ENCODE measurements at places on chromosomes 1 and 21.
A peak's percentile ranks its signal among the peaks of the same experiment; 100 is the strongest.

DNA sequence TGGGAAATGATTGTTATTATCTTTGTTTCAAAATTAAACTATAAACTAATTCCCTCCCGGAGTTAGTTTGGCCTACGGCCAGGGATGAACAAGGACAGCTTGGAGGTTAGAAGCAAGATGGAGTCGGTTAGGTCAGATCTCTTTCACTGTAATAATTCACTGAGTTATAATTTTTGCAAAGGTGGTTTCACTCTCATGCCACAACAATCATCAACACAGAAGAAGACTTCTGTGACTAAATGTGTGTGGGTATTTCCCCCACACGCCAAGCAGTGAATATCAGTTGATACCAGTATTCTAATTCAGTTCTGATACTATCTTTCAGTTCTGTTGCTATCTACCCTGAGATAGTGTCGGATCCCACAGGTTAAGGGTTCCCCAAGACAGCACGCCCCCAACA is 215.1 kb downstream of the S1PR1 start:
- peak; percentile 19 for DNase-seq

- no peak for DNase-seq
These were observed 393.9 kb upstream of the DEPDC1 start for GRCh38 chr1:68890736-68891135.

DNA sequence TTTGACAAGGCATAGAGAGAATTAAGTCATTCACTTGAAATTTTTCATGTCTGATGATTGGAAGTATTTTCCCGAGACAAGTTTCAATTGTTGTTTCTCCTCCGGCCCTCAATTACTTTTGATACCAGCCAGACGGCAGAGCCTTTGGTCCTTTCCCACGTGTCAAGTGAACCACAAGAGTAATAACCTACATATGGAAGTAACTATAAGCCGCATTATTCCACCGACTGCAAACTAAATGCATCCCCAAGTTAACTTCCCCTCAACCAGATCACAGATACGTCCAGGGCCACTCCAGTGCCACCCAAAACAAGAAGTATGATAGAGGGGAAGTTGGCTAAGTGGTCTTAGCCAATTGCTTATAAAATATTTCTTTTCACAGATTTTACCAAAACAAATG is 20.2 kb downstream of the COLGALT2 start:
- no peak for DNase-seq

DNA sequence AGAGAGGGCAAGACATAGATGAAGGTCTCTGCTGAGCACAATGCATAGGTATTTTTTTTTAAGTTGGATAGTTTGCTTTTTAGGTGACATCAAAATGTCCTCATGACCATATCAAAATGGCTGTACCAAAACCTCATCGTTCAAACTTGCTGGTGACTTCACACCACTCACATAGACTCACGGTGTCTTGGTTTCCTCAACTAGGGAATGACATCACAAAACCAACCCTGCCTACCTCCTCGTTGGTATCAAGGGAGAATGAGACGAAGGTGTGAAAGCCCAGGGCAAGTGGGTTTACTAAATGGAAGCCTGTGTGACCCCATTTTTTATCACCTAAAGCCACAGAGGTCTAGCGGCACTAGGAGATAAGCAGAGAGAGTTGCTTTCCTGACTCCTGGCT is 1.6 kb downstream of the PIGR start:
- DNase-seq = no peak

- no peak for DNase-seq
These were observed 19.0 kb downstream of the RCC2 start for GRCh38 chr1:17420391-17420918.

DNA sequence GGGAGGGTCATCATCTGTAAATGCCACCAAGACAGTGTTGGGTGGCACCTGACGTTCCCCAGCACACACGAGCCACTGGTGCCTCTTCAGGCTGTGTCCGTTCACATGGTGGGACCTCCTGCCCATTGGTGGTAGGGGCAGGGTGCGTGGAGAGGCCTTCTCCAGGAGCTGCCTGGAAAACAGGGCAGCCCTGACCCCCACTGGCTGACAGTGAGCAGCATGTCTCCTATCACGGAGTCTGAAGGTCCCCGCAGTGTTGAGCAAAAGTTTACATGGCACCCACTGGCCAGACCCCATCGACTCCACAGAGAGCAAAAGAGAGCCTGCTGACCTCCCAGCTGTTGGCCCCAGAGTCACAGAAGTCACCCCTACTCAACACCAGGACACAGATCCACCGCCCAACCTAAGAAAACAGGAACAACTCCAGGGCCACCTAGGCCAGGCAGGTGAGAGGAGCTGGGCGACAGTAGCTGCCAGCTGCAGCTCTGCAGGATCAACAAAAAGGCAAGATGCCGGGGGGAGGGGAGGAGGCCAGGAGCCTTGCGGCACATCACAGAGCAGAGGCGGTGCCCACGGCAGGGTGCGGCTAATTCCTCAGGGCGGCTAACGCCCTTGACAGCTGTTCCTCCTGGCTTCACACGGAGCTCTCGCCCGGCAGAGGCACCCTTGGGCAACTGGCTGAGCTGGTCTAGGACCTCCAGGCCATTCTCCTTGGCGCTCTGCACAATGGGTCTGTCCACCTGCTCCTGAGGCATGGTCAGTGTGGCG is 14.4 kb upstream of the IFI6 start:
- DNase-seq = no peak

GRCh38 chr1:64161357-64161941 is 42.0 kb upstream of the UBE2U start:
- no peak for DNase-seq

- no peak for DNase-seq
These were observed 170.6 kb upstream of the PROX1 start for GRCh38 chr1:213817156-213817555.

GRCh38 chr1:190963321-190963720 is 485.7 kb upstream of the BRINP3 start:
- no peak for DNase-seq

GRCh38 chr1:207397525-207397926 is 56.6 kb upstream of the CR2 start:
- no peak for DNase-seq

GRCh38 chr1:241323514-241324195 is 33.4 kb downstream of the RGS7 start:
- no peak for DNase-seq

- DNase-seq = no peak
These were observed 33.3 kb downstream of the PTPRF start for GRCh38 chr1:43563876-43564539.

DNA sequence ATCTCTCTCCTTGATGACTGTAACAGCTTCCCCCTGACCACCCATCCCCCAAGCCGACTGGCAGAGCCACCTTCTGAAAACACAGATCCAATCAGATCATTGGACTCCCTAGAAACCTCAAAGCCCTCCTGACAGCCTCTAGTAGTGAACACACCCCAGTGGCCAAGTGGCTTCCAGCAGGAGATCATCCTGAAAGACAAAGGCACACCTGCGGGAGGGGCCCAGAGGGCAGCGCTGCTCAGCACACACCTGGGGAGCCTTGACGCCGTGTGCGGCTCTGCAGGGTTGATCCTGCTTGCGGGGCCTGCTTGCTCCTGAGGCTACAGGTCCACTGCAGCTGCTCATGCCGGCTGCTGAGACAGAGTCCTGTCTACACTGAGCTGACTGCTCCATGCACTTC is 41.5 kb downstream of the SLC66A1 start:
- DNase-seq = no peak

DNA sequence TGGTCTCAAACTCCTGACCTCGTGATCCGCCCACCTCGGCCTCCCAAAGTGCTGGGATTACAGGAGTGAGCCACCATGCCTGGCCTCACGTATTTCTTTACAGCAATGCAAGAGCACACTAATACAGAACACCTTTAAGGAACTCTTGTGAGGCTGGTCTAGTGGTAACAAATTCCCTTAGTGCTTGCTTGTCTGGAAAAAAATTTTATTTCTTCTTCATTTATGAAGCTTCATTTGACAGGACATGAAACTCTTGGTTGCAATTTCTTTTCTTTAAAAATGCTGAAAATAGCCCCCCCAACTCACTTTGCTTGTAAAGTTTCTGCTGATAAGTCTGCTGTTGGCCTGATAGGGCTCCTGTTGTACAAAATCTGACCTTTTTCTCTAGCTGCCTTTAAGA is 248.8 kb downstream of the SMYD3 start:
- DNase-seq = no peak

GRCh38 chr1:53807916-53808315 is 30.2 kb downstream of the NDC1 start:
- no peak for DNase-seq

DNA sequence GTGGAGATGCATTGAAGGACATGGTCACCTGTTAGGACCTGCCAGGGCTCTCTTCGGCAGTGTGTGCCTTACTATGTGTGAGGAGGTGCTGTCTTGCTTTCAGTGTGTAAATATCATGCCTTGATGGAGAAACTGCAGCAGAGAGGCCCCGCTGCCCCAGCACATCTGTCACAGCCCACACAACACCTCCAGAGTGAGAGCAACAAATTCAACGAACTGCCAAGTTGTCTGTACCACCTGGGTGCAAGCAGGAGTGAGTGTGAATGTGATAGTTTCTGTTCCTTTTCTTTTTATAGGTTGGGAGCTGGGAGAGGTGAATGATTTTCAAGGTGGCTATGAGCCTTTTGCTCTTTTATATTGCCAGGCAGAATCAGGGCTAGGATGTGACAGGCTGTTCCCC is 114.6 kb upstream of the KIAA0040 start:
- DNase-seq = no peak

- no peak for DNase-seq
These were observed 32.2 kb upstream of the FCRL3 start for GRCh38 chr1:157732755-157733154.

DNA sequence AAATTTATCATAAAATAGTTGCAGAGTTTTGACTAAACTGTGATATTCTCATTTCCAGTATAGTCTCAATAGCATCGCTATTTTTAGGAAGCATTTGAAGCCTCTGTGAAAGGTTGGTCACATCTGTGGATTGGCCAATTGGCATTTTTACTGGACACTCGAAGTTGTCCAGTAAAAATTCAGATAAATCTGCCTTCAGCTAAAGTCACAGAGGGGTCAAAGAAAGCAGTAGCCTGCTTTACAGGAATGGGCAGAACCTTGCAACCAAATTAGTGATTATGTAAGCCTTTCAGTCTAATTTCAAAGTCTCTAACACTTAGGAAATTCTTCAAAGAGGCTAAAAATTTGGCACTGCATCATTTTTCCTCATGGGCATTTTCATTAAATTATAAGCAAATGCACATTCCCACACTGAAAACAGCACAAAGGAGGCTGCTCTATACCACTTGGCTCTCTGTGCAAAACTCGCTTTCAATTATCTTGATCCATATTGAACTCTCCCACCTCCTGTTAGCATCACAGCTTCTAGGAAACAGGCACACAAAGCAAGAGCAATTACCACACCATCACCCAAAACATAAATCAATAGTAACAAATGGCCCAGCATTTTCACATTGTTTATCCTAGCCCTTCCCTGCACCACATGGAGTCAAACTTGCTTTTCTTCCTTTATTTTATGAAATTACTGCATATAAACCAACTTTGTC is 318.5 kb upstream of the DUSP10 start:
- no peak for DNase-seq

GRCh38 chr1:53395671-53396215 is 63.5 kb upstream of the DMRTB1 start:
- no peak for DNase-seq

GRCh38 chr21:23951251-23951650 is 1656.0 kb downstream of the MRPL39 start:
- no peak for DNase-seq

- no peak for DNase-seq
These were observed 94.7 kb upstream of the NRIP1 start for GRCh38 chr21:15159382-15160020.

- DNase-seq = no peak
These were observed 4.1 kb downstream of the KRTAP13-4 start for GRCh38 chr21:30434033-30434631.

DNA sequence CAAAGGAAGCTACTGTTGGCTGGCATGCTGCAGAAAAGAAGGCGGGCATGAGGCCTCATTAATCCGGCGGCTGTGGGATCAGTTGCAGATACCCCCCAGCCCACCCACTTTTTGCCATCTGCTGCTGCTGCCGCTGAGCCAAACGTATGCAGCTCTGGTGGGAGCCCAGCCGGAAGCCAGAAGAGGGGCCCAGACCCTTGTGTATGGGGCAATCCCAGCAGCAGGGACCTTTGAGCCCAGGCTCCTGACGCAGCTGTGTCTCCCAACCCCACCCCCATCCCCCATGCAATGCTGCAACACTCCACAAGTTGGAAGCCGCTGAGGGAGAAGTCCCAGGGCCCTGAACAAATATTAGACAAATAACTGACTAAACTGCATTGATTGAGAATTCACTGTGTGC is 106.0 kb downstream of the ELAVL4 start:
- DNase-seq = no peak

GRCh38 chr1:201006450-201006849 is 17.1 kb downstream of the KIF21B start:
- no peak for DNase-seq

DNA sequence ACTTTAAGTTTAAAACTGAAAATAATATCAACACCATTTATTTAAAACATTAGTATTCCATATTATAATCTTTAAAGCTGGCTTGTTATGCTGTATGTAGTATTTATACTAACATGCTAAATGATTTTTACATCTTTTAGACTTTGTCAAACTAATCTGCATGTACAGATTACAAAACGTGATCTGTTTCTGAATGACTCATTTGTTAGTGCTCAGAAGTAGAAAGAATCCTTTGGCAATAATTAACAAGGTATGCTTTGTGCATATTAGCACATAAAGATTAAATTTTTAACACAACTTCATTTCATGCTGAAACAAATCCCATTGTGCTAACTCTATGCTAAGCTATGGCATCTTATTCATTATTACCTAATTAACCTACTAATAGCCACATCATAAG is 242.4 kb downstream of the BARHL2 start:
- no peak for DNase-seq

DNA sequence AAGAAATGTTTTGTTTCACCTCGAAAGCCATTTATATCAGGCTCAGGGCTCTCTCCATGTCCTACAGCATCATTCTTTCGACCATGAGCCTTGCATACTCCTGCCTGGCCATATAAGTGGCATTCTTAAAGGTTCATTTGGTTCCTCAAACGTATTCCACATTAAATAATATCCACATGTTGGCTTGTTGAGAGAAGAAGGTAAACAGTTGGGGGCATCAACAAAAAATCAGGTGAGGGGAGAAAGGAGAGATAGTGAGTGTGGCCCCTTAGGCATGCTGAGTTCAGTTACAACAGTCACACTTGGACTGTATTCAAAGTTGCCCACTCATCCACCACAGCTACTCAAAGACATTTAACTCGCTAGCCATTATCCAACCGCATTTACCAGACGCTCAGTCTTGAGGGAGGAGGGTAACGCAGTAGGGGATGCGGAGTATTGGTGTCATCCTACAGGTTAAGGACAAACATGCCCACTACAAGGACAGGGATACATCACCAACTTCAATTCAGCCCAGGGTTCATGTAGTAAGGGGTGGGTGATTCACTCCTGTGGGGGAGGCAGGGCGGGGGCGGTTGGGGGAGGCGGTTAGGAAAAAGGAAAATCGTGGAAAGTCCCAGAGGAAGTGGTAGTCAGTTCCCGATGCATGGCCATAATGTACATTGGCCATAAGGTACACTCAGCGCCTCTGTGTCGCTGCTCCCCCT is 1.4 kb downstream of the ZNF697 start:
- DNase-seq = no peak

All from stimulated activated CD8-positive, alpha-beta memory T cell treated with anti-CD3 and anti-CD28 coated beads, Interleukin-15, amount 100 ng/mL, for 48 hours (primary cell).